Upper lobe of right lung (tissue), 1 donor: ENCODE measurements at places on chromosomes 12 and 14. TPM values are rescaled to one million over a fixed set of nuclear protein-coding genes. Genes with fewer than 3 reads are reported as not detected.

DNA sequence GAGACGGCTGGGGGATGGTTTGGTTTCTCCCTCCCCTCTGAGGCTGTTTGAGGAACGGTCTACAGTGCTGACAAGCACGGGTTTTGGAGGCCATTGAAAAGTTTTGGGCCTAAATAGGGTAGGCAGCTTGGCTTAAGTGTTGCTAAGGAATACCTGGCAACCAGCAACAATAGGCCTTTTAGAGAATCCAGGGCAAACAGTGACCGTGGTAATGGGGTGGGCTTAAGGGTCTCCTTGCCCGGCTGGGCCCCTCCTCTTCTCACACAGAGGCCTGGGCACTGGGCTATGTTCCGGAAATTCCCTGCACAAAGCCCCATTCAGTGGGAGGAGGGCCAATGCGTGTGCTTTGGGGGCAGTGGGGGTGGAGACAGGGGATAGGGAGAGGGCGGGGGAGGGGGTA, 55.4 kb downstream of the ASCL1 start:
- no peaks in the 10 kb centered on the region for H3K4me1 ChIP-seq
- H3K36me3 ChIP-seq, result no peaks in the 10 kb centered on the region
- DNase-seq, result no peak
- H3K27me3 ChIP-seq, result peaks cover 5% of the 10 kb centered on the region
- no peak overlapping the region for H3K4me3 ChIP-seq

DNA sequence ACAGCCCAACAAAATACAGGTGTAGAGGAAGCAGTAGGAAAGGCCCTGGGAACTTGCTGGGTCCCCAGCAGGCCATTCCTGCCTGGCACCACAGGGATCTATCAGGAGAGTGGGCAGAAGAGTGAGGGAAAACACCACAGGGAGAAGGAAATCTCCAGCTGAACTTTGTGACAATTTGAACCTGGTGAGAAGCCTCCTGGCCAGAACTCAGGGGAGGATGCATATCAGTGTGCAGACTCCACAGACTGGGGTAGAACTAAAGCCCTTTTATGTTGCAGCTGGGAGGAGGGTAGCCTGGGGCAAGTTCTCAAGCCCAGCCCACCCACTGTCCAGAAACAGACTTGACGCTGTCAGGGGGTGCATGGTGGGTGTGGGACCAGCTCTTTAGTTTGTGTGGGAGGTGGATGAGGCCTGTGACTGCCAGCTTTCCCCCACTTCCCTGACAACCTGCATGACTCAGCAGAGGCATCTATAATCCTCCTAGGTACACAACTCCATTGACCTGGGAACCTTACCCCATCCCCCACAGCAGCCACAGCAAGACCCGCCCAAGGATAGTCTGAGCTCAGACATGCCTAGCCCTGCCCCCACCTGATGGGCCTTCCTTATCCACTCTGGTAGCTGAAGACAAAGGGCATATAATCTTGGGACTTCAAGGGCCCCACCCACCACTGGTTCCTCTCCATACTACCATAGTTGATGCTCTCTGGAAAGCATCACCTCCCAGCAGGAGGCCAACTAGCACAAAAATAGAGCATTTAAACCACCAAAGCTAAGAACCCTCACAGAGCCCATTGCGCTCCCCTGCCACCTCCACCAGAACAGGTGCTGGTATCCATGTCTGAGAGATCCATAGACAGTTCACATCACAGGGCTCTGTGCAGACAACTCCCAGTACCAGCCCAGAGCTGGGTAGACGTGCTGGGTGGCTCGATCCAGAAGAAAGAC, 28.9 kb downstream of the PNN start:
- H3K36me3 ChIP-seq, result no peaks in the 10 kb centered on the region
- DNase-seq, result no peak
- H3K27ac ChIP-seq, result no peak overlapping the region
- H3K4me3 ChIP-seq, result no peak overlapping the region
- H3K27me3 ChIP-seq, result no peaks in the 10 kb centered on the region

DNA sequence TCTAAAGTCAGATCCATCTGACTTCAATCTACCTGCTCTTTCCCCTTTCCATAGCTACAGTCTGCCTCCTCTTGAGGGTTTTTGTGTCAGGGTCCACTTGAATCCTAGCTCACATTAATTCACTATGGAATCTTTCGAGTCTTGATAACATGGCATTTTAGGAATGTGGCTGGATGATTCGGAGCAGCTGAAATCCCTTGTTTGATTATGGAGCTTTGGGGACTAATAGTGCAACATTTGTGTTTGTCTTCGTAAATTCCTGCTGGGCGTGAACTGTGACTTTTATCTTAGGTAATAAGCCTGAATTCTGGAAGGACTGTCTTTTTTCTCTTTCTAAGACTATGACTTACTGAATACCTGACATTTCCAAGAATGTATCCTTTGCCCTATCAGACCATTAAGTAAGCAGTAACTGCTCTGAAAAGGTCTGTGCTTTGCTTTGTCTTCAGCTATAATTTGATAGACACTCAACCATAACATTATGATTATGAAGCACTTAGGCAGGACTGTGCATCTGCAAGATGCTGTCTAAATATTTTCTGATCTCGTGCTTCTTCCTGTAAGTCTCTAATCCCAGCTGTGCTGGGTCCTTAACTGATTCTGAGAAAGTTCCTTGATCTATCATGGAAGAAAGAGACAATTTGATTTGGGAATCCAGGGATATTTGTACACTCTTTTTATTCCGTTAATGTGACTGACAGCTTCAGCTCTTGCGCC, 19.0 kb upstream of the PELI2 start:
- H3K4me1 ChIP-seq, result peaks cover 19% of the 10 kb centered on the region
- no peaks in the 10 kb centered on the region for H3K36me3 ChIP-seq
- no peak overlapping the region for H3K4me3 ChIP-seq
- DNase-seq, result no peak
- no peaks in the 10 kb centered on the region for H3K27me3 ChIP-seq
- H3K27ac ChIP-seq, result no peak overlapping the region

DNA sequence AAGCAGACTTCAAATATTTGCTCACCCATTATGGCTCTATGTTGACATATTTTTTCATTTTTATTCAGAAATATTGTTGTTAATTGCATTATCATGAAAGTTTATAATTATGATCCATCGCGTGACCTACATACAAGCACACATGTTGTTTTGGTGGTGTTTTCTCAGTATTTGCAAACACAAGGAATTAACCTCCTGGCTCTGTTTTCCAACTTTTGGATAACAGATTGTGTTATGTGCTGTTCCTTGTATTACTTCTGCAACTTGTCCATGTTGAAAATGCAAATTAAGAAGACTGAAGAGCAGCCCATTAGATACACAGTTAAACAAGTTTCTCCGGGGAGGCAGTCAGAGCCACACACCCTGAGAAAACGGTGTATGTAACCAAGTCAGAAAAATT, 201.2 kb downstream of the SEC23A start:
- DNase-seq, result no peak
- no peaks in the 10 kb centered on the region for H3K4me1 ChIP-seq
- no peaks in the 10 kb centered on the region for H3K36me3 ChIP-seq

- H3K4me3 ChIP-seq, result no peak overlapping the region
- no peaks in the 10 kb centered on the region for H3K36me3 ChIP-seq
- H3K4me1 ChIP-seq, result peaks cover 14% of the 10 kb centered on the region
- DNase-seq, result no peak
Observed at GRCh38 chr12:10068644-10069043, 30.1 kb downstream of the CLEC1A start.

GRCh38 chr14:83975841-83976770, 1553.8 kb upstream of the FLRT2 start:
- peak overlapping the region; percentile 27 for H3K27ac ChIP-seq
- no peak overlapping the region for H3K4me3 ChIP-seq
- no peak for DNase-seq
- no peaks in the 10 kb centered on the region for H3K27me3 ChIP-seq
- H3K4me1 ChIP-seq, result peaks cover 8% of the 10 kb centered on the region

DNA sequence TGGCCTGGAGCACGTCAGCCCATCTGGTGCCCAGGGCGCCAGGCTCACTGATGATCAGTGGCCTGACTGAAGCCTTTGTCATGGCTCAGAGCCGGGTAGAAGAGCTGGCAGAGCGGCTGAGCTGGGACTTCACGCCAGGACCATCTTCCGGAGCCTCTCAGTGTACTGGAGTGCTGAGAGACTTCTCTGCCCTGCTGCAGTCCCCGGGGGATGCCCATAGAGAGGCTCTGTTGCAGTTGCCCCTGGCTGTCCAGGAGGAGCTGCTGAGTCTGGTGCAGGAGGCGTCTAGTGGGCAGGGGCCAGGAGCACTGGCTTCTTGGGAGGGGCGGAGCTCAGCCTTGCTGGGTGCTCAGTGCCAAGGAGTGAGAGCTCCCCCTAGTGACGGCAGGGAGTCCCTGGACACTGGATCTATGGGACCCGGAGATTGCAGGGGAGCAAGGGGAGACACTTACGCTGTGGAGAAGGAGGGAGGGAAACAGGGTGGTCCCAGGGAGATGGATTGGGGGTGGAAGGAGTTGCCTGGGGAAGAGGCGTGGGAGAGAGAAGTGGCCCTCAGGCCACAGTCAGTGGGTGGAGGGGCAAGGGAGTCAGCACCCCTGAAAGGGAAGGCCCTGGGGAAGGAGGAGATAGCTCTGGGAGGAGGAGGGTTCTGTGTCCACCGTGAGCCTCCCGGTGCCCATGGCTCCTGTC, 2.0 kb downstream of the KHNYN start:
- peaks cover 47% of the 10 kb centered on the region for H3K36me3 ChIP-seq
- no peaks in the 10 kb centered on the region for H3K27me3 ChIP-seq
- DNase-seq, result peak; percentile 93
- peak overlapping the region; percentile 86 for H3K4me3 ChIP-seq
- peak overlapping the region; percentile 93 for H3K27ac ChIP-seq

- no peaks in the 10 kb centered on the region for H3K27me3 ChIP-seq
- H3K4me1 ChIP-seq, result no peaks in the 10 kb centered on the region
- no peak for DNase-seq
- H3K36me3 ChIP-seq, result no peaks in the 10 kb centered on the region
Observed at GRCh38 chr14:85415015-85415712, 114.8 kb upstream of the FLRT2 start.

- peaks cover 6% of the 10 kb centered on the region for H3K36me3 ChIP-seq
- H3K4me1 ChIP-seq, result peaks cover 18% of the 10 kb centered on the region
- H3K27me3 ChIP-seq, result no peaks in the 10 kb centered on the region
- DNase-seq, result no peak
- H3K4me3 ChIP-seq, result peak overlapping the region; percentile 89
Observed at GRCh38 chr12:8081251-8081920, 688 bp upstream of the NECAP1 start.

- H3K36me3 ChIP-seq, result no peaks in the 10 kb centered on the region
- H3K4me1 ChIP-seq, result no peaks in the 10 kb centered on the region
- no peaks in the 10 kb centered on the region for H3K27me3 ChIP-seq
- no peak for DNase-seq
- H3K4me3 ChIP-seq, result no peak overlapping the region
Observed at GRCh38 chr12:129790331-129790730, 113.5 kb downstream of the TMEM132D start.

GRCh38 chr12:109757671-109758265, 44.1 kb downstream of the FAM222A start:
- H3K4me3 ChIP-seq, result no peak overlapping the region
- H3K27me3 ChIP-seq, result no peaks in the 10 kb centered on the region
- no peaks in the 10 kb centered on the region for H3K36me3 ChIP-seq

DNA sequence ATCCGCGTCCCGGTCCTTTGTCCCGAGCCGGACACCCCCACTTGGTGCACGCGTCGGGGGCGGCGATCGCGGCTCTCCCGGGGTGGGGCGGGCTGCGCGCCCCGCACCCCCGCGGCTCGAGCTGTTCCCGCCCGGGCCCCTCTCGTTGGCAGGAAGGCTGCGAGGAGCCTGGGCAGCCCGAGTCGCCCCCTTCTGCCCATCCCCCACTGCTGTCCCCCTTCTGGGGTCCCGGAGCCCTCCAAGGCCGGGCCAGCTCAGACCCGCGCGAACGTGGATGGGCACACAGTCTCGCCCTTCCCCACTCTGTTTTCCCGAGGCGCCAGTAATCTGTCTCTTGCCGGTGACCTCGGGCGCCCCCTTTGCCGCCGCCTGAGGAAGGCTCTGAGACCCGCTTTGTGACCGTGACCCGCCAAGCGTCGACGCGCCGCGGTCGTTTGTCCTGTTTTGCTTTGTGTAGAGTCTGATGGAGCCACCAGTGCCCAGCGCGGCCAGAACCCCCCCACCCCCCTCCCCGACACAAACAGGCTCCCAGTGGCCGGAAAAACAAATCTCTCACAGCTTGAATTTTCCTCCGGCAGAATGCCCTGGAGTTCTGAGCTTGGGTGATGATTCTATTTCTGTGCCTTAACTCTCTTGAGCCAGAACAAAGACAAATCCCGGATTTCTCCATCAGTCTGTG, 610 bp downstream of the C14orf132 start:
- H3K4me3 ChIP-seq, result peak overlapping the region; percentile 83
- DNase-seq, result peak; percentile 73
- H3K27ac ChIP-seq, result peak overlapping the region; percentile 79
- peaks cover 30% of the 10 kb centered on the region for H3K4me1 ChIP-seq
- H3K36me3 ChIP-seq, result no peaks in the 10 kb centered on the region
- H3K27me3 ChIP-seq, result no peaks in the 10 kb centered on the region

- H3K4me3 ChIP-seq, result no peak overlapping the region
- no peak overlapping the region for H3K27ac ChIP-seq
- no peaks in the 10 kb centered on the region for H3K4me1 ChIP-seq
- no peaks in the 10 kb centered on the region for H3K36me3 ChIP-seq
- H3K27me3 ChIP-seq, result no peaks in the 10 kb centered on the region
Observed at GRCh38 chr14:46245276-46245675, 406.3 kb downstream of the RPL10L start.

- no peak overlapping the region for H3K27ac ChIP-seq
- no peak overlapping the region for H3K4me3 ChIP-seq
- H3K36me3 ChIP-seq, result no peaks in the 10 kb centered on the region
- DNase-seq, result no peak
Observed at GRCh38 chr12:51419425-51420193, 5.0 kb upstream of the SLC4A8 start.

GRCh38 chr14:23445773-23446172, 10.3 kb upstream of the MYH7 start:
- no peak overlapping the region for H3K27ac ChIP-seq
- no peak overlapping the region for H3K4me3 ChIP-seq
- DNase-seq, result no peak
- no peaks in the 10 kb centered on the region for H3K36me3 ChIP-seq
- H3K27me3 ChIP-seq, result peaks cover 5% of the 10 kb centered on the region

- no peak for DNase-seq
- H3K4me1 ChIP-seq, result no peaks in the 10 kb centered on the region
- H3K27me3 ChIP-seq, result no peaks in the 10 kb centered on the region
Observed at GRCh38 chr12:1185460-1186182, 194.6 kb downstream of the ERC1 start.

GRCh38 chr14:56953884-56954283, 143.6 kb upstream of the OTX2 start:
- no peaks in the 10 kb centered on the region for H3K36me3 ChIP-seq
- H3K27me3 ChIP-seq, result no peaks in the 10 kb centered on the region
- DNase-seq, result no peak
- H3K4me1 ChIP-seq, result no peaks in the 10 kb centered on the region
- H3K27ac ChIP-seq, result no peak overlapping the region

SLC6A15 gene
- not detected for total RNA-seq

SPIC gene
- total RNA-seq, result not detected

ATL1 gene
- total RNA-seq, result 5.9 TPM

FAR2 gene
- total RNA-seq, result 13.3 TPM

ZDHHC22 gene
- not detected for total RNA-seq

KRT3 gene
- total RNA-seq, result not detected

NRIP2 gene
- total RNA-seq, result 0.61 TPM
